Activated T-cell treated with anti-CD3 and anti-CD28 coated beads, Interleukin-2, amount 50 U/mL, for 72 hours (primary cell): ENCODE measurements at places on chromosomes 16 and 17. TPM values are rescaled to one million over a fixed set of nuclear protein-coding genes. Genes with fewer than 3 reads are reported as not detected.

DNA sequence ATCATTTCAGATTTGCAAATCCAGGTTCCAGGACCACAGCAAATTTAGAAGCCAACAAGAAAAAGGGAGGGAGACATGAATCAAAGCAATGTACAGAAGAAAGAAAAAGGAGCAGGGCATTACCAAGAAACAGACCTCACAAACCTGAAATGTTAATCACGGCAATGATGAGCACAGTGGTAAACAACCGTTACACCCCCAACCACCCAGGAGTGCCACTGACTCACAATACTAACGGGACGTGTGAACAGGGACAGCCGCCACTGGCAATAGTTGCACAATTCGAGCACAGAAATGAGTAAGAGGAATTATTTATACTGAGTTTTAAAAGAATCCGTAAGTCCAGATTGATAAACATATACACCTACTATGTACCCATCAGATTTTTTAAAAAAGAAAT is 13.8 kb downstream of the USP22 start:
- H3K4me1 ChIP-seq, result peaks cover 81% of the 10 kb centered on the region
- DNase-seq, result peak; percentile 64
- H3K4me3 ChIP-seq, result peak overlapping the region; percentile 84
- H3K27me3 ChIP-seq, result no peaks in the 10 kb centered on the region
- H3K36me3 ChIP-seq, result peaks cover 39% of the 10 kb centered on the region

- no peaks in the 10 kb centered on the region for H3K27me3 ChIP-seq
- H3K4me3 ChIP-seq, result peak overlapping the region; percentile 53
- H3K4me1 ChIP-seq, result peaks cover 76% of the 10 kb centered on the region
- peak overlapping the region; percentile 95 for H3K27ac ChIP-seq
Observed at GRCh38 chr16:68276223-68276622, 11.9 kb downstream of the SLC7A6 start.

DNA sequence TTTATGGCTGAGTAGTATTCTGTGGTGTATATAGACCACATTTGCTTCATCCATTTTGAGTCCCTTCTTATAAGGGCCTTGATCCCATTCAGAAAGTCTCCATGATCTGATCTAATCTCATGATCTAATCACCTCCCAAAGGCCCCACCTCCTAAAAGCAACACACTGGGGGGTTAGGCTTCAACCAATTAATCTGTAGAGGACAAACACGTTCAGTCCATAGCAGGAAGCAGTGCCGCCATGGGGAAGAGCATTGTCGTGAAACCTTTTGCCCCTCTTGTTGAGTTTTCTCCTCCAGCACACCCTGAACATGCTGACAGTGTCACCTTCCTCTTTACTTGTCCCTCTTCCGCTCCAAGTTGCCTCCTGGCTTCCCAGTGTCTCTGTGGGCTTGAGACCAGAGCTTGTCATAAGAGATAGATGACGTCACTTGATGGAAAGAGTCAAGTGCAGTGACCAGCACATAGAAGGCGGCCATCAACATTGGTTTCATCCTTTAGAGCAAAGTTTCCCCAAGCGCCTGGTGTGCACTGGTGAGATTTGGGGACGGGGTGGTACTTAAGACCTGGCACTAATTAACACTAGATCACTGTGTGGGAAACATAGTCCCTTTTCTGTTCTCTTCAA is 74.1 kb downstream of the PRKCB start:
- no peak for DNase-seq
- peaks cover 31% of the 10 kb centered on the region for H3K4me1 ChIP-seq

GRCh38 chr16:62477796-62478195 is 441.6 kb upstream of the CDH8 start:
- H3K4me1 ChIP-seq, result no peaks in the 10 kb centered on the region
- no peak overlapping the region for H3K4me3 ChIP-seq
- H3K36me3 ChIP-seq, result peaks cover 3% of the 10 kb centered on the region

Gene LGALS9
- total RNA-seq, result 44.8 TPM
